Frontal cortex (tissue), 4 donors: ENCODE measurements at places on chromosomes 16 and 17.

DNA sequence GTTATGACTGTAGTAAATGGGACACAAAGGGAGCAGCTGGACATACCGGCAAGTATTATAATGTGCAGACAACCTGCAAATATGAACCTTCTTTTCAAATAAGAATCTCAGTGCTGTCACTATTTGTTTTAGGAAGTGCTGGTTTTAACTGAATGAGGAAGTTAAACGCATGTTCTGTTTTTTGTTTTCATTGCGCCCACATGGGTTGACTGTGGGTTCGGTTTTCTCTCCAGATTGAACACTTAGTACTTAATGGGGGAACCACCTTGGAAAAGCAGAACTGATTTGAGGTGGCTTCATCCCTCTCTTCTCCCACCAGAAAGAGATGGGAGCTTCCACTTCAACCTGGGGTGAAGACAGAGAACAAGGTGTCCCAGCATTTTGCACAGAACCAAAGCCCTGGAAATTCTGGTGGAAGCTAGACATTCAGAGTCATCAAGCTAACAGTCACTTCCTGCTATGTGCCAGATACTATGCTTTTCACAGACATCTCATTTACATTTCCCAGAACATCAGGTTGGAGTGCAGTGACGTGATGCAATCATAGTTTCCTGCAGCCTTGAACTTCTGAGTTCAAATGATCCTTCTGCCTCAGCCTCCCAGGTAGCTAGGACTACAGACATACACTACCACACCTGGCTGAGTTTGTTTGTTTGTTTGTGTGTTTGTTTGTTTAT lies 149.8 kb downstream of the CDH13 start:
- no peak for DNase-seq

DNA sequence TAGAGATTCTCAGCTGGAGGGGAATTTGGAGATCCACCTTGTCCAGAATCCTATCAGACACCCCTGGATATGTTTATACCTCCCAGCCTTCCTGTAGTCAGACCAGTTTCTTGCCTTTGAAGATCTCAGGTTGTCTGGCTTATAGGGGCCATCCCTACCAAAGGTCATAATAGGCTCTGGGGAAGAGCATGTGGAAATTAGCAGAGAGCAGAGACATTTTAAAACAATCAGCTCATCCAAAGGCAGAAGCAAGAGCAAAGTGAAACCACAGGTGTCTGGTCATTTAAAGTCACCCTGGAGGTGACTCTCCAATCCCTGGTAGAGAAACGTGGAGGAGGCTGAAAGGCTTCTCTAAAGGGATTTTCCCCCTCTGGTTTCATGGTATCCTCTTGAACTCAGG lies 299.3 kb upstream of the EEF2KMT start:
- DNase-seq: no peak

GRCh38 chr17:61731330-61731729 lies 132.0 kb downstream of the BRIP1 start:
- no peak for DNase-seq

DNA sequence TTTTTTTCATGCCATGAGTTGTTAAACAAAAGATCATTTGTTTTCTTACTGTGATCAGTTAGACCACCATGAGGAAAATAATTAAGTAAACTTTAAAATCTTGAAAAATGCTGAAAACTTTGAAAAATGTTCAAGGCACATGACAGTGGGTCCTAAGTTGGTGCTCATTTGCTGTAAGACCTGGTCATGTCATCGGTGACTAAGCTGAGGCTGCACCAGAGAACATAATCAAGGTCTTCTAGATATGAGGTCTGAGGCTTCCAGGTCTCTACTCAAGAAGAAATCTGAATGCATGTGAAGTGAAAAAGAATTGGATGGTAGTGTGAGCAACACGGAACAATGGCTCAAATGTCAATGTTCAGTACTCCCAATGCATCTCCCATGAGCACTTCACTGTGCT lies 87.6 kb downstream of the CFDP1 start:
- DNase-seq: no peak

DNA sequence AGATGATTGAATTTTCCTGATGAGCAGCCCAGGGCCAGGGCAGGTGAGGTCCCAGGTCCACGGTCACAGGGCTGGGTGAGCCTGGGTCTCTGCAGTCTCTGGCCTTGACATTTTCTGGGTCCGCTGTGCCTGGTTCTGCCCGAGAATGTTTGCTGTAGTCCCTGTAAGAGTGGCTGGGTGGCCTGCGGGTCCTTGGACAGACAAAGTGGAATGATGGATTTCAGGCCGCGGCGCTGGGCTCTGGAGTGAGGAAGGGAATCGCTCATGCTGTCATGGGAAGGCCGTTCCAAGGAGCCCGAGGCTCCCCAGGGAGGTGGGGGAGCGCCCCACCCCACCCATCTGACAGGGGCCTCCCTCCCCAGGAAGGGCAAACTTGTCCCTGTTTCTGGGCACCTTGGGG lies 153.5 kb upstream of the CIBAR2 start:
- DNase-seq: no peak

DNA sequence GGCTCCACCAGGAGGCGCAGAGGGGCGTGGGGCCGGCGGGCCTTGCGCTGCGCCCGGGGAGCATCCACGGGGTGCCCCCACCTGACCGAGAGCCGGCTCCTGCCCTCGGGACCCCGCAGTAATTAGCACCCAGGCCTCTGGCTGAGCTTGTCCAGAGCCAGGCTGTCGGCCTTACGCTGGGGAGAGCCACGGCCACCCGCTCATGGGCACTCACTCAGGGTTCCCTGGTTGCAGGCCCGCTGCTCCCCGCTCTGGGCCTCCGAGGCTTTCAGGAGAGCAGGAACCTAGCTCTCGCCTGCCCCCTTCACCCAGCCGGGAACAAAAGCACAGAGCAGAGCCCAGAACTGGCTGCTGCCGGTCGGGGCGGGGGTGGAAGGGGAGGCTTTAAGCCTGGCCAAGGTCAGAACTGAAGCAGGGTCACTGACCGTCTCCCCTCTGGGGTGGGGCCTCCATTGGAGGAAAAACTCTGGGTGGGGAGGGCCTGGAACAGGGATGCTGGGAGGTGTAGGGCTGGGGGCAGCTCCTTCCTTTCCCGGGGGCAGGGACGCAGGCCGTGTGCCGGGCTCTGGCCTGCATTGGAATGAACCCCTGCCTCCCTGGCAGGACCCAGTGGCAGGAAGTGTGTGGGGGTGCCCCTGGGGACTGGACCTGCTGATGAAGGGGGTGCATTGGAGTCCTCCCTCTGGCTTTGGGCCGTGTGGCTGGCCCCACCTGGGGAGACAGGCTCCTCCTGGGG lies 12.3 kb downstream of the GLIS2 start:
- DNase-seq: peak; percentile 86

GRCh38 chr17:64411999-64412771 lies 21.5 kb upstream of the PECAM1 start:
- DNase-seq: peak; percentile 56

DNA sequence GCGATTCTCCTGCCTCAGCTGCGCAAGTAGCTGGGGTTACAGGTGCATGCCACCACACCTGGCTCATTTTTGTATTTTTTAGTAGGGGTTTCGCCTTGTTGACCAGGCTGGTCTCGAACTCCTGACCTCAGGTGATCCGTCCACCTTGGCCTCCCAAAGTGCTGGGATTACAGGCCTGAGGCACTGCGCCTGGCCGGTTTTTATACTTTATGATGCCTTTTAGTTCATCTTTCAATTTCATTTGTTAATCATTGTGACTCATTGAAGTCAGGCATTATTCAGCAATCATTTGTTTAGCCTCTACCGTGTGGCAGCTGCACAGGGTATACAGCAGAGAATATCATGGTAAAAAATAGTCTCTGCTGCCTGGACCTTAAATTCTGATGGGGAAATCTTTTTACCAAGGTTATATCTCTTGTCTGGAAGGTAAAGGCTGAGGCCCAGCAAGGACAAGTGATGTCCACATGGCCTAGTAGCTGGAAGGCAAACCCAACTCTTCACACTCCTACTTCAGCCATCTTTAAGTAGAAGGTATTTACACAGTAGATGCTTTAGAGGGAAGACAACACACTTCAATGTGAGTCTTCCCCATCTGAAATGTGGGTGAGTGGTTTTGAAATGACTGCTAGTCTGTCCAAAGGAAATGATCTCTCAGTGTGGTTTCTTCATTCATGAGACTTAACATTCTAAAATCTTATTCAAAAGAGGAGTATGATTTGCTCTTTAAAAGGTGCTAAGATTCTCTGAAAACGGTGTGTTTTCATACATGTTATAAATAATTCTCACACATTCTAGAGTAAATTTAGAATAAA lies 2.4 kb downstream of the PRPSAP2 start:
- DNase-seq: no peak

- DNase-seq: no peak
These were observed 63.6 kb downstream of the SMG6 start for GRCh38 chr17:2239882-2240430.
